ENCODE measurements at places on chromosomes 7 and 10. TPM values are rescaled to one million over a fixed set of nuclear protein-coding genes. Genes with fewer than 3 reads are reported as not detected.

Gene MKX
- total RNA-seq, result 10.1 TPM

Gene IGFBP1
- total RNA-seq, result not detected

Gene LIPJ
- total RNA-seq, result 4.1 TPM

Gene PAPOLB
- 1.9 TPM for total RNA-seq

DNA sequence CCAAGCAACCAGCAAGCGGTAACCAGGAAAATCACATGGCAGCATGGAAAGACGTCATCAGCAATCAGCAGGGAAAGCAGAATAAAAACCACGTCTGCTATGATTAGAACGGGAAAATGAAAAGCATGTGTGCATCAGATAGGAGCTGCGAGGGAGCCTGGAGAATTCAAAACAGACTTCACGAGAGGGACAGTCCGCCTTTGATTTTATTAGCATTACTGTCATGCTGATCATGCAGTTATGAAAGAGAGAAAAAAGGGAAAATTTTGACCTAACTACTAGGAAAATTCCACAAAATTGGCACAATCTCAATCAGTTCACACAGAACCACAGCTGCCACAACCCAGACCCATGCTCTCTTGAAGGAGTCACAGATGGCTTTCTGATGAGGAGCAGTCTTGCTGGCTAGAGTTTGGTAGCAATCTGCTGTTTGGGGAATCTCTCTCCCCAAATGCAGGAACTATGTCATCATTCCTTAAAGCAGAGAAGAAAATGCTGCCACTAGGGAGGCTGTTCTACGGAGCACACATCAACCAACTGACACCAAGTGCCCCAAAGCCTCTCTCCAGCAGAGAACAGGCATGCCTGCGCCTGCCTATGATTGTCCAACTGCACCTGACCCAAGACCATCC lies 295.9 kb downstream of the TNS3 start:
- DNase-seq, result peak; percentile 78

DNA sequence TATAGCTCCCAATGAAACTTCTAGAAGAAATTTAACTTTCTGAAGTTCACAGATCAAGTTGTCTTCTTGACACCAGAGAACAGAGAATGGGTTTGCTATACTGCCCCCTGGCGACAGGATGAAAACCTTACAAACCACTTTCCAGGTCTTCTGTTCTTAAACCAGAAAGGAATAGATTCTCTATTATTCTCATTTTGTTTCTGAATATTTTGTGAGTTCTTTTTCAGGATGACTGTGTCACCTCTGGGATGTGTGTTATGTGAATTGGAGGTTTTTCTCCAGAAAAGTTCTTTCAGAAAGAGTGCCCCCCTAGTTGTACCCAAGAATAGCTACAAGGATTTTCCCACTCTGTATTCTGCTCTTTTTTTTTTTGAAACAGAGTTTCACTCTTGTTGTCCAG lies 6.3 kb downstream of the IFT22 start:
- peak; percentile 24 for DNase-seq

GRCh38 chr10:71247414-71247705 lies 35.0 kb downstream of the UNC5B start:
- no peak for DNase-seq

DNA sequence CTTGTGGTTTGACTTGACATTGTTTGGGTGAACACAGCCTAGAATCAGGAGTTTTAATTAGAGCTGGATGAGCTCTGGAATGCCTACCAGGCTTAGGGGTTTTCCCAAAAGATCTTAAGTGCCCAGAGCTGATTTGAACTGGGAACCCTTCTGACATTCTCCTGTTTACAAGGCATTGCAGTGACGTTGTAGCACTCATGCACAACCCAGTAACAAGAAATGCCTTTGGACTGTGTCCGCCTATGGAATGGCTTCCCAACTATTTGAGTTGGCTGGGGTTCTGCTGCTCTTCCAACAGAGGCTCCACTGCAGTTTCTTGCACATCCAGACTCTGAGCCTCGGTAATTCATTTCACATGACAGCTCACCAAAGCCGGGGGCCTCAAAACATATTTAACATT lies 76.7 kb upstream of the MKX start:
- peak; percentile 85 for DNase-seq

DNA sequence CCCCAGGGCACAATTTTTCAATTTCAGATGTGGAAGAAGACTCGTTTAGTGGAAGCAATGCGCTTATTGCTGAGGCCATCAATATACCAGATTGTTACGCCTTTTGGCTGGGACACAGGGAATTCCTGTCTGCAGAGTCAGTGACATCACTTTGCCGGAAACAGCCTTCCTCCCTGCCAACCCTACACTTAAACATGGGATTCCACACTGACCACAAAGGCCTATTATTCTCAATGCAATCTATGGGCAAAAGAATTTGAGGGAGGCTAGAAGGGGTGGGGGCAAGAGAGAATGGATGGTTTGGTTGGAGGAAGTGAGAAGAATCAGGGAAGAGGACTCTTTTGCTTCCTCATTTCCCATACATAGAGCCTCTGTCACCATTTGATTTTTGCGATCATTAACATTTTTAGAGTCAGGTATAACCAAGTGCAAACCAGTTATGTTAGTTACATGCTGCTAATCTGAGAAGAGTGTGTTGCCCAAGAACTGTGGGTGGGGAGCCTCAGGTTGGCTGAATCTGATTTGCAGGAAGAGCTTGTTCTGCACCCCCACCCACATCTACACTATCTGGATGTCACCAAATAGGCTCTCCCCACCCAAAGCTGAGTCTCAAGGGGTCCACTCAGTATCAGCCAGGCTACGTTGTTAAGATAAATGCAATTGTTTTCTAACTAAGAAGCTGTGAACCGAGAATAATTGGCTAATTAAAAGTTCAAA lies 58.2 kb downstream of the ENTPD1 start:
- peak; percentile 16 for DNase-seq

- DNase-seq, result peak; percentile 19
These were observed 276.1 kb downstream of the DNAJB6 start for GRCh38 chr7:157612664-157613561.

DNA sequence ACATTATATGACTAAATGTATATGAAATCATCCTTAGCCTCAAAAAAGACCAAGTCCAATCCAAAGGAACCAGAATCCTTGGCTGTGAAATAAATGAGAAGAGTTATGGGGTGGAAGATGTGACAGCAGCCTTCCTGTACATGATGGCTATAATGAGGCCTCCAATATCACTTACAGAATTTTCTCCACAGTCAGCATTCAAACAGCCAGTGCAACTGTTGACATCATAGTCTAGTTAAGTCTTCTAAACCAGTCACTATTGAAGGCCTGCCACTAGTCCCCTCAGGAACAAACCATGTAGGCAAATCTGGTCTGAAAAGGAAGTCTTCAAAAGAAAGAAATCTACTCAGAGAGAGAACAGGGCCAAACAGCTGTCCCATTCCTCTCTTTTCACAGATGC lies 219.5 kb upstream of the CCDC6 start:
- no peak for DNase-seq

- DNase-seq, result no peak
These were observed 3.6 kb downstream of the LRRC17 start for GRCh38 chr7:102916426-102916825.

GRCh38 chr7:121385800-121386179 lies 10.3 kb downstream of the FAM3C start:
- DNase-seq, result no peak

- DNase-seq, result peak; percentile 55
These were observed 712 bp downstream of the ITPRIP start for GRCh38 chr10:104337521-104337984.

DNA sequence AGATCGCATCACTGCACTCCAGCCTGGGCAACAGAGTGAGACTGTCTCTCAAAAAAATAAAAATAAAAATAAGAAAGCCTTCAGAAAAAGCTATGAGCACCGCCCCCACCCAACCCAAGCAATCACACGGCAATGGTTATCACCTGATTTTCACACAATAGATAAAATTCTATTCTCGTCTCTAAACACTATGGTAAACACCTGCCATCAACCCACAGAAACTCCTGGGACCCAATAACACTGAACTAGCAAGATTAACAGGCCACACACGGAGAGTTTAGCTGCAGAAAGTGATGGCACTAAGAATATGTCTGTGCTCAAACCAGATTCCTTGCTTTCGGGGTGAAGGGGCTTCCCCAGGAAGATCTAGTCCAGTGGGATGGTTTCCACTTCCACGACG lies 173.8 kb downstream of the DIP2C start:
- DNase-seq, result no peak

DNA sequence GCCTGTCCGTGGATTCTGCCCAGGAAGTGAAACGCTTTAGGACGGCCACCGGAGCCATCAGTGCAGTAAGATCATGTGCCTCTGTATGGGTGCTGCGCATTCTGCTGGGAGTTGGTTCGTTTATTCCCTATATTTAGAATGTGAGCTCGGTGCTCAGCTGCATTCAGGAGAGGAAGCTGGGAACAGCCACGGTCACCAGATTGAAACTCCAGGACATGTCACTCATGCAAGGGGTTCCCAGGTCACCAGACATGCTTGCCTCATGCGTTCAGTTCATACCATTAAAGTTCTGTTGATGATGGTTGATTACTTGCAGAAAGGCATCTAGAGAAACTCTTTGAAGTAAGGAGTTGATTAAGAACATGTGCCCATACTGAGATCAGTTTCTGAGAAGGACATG lies 78.1 kb downstream of the TRRAP start:
- no peak for DNase-seq

DNA sequence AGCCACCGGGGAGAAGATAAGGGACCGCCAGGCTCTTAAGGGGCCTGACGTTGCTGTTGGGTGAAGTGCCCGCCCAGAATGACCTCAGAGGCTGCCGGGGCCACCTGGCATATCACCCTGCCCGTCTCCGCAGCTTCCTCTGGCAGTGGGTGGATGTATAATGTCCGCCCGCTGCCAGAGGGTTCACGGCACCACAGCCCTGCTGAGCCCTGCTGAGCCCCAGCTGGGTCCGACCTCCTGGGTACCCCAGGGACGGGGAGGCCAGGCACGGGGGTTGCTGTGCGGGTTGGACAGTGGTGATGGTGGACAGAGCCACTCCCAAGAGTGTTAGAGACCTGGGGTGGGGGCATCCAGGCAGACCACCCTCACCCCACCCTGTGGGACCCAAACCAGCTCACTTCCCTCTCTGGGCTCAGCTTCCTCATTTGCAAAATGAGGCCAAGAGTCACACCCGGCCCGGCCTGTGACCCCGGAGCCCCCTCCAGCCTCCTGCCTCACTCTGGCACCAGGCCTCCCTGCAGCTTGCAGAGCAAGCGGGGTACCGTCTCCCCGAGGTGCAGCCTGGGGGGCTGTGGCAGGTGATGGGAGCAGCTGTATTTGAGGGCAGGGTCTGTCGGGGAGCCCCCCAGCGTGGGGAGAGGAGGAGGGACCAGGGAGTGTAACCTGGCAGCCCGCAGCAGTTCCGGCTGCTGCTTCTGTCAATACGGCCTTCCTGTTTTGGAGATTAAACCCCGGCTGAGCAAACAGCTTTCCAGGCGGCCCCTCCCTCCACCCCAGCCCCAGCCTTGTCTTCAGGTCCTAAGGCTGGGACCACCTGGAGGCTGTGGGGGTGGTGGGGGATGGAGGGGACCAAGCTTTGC lies 8.4 kb upstream of the LFNG start:
- DNase-seq, result no peak

DNA sequence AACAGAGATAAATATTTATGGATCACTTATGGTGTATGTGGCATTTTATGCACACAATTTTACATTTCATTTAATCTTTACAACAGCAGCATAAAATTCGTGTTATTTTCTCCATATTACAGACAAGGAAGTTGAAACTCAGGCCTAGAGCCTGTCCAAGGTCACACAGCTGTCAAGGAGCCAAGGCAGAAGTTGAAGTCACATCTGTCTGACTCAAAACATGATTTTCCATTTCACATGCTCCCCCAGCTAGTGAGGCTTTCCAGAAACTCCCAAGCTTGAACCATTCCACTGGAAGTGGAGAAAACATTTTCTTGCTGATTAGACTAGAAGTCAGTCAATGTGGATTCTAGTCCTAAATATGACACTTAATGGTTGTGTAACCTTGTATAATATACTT lies 110.5 kb downstream of the HECTD2 start:
- DNase-seq, result peak; percentile 32

- DNase-seq, result no peak
These were observed 158.3 kb downstream of the TCF7L2 start for GRCh38 chr10:113108194-113108835.

DNA sequence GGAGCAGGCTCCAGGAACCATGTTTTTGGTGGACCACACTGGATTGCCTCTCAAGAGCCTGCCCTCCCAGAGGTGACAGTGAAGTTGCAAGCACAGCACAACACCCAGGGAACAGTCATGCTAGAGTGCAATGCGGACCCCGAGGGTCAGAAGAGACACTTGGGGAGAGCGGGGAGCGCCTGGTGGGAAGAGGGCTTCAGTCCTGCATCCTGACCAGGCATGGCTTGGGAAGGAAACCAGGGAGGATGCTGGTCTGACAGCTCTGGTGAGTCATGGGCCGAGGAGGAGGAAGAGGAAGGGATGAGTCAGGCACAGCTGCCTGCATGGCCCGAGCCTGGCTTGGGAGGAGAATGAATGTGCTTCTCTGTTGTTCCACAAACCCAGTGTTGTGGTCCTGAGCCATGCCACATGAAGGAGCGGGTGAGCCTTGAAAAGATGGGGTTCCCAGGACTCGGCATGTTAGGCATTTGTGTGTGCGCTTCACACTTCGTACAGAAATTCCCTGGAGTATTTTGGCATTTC lies 29.5 kb upstream of the ANKRD2 start:
- DNase-seq, result peak; percentile 95

DNA sequence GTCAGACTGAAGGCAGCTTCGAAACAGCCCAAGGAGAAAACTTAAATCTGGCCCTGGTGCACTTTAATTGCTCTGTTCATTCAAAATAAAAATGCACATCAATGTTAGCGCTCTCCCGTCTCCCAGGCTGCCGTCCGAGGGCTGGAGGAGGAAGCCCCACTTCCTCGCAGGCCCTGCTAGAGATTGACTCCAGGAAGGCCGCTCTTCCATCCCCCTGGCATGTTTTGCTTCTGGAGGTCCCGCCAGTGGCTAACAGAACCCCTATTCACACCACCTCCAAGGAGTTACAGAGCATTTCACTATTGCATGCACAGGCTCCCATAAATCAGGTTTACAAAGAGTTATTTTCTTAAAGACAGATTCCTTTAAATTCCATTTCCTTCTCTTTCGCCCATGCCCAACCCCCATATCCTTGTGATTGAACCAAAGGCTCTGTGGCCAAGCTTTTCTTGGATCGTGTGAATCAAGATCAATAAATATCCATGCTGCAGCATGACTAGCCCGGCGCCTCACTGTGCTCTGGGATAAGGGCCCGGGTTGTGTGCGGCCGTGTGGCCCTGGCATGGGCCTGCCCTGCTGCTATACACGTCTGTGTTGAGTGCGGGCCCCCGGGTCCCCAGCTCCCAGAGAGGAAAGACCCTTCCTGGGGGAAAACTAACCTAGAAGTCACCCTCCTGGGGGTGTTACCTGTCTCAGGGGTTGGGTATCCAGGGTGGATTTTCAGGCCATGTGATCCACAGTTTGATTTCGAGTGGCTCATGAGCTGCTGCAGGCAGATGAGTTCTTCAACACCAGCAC lies 118.7 kb upstream of the GDF10 start:
- DNase-seq, result no peak

Measured in umbilical cord (tissue), 2 donors.